ENCODE measurements at places on chromosomes 5 and 9.
A peak's percentile ranks its signal among the peaks of the same experiment; 100 is the strongest.

DNA sequence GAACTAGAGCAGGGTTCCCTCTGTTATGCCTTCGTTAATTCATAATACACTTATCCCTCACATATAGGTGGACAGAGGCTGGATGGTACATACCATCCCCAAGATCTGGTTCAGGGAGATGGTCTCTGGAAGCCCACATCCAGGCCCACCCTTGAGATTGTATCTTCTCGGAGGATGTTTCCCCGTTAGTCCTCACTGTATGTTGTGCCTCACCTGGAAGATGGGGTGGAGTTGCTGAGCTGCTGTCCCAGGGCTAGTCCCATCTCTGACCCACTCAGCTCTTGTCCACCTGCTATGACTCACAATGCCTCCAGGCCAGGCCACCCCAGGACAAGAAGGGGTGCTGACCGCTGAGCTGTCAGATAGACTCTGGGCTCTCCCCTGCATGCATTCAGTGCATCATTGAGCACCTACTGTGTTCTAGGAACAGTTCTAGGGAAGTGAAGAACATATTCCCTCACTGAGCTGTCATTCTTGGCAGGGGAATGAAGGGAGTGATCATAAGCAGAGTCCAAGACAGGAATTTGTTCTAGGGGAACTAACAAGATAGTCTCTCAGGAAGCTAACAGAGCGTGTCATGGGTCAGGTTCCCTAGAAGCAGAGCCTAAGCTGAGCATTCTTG, at the start of gene CBY3:
TSS of gene CBY3 (minus strand) at position 255 of the 622 bp plus-strand sequence. CDS start at position 139, 116 bp downstream.
- DNase-seq: no peak

GRCh38 chr9:113542006-113542405, 78.5 kb downstream of the RGS3 start:
- no peak for DNase-seq

- DNase-seq: peak; percentile 54
Observed at GRCh38 chr9:112334432-112334841, 1.0 kb upstream of the PTBP3 start.

DNA sequence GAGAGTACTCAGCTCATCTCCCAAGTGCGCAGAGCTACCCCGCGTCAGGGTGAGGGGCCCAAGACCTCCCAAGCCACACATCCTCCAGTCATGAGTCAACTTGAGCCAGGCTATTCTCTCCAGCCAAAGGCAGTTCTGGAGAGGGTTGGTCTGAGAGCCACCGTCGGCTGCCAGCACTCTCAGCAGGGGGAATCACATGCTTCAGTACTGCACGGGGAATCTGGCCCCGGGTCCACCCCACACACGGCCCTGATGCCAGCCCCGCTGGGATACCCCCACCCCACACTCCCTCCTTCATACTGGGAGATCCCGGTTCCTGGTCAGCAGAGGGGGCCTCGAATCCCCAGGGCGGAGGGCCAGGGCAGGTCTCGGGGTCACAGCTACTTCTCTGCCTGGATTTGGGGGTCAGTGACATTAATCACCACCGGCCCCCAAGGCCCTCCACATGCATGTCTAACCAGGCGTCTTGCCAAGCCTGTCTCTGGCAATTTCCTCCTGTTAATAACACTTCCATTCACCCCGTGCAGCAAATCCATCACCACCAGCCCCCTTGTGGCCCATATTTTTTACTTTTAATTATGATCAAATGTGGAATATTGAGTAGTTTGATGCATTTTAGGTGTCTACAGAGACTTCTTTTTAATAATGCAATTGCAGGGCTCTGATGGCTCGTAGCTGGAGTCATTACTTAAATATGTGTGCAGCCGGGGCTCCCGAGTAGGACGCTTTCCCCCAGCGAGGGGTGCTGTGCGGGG, 102.9 kb upstream of the PPP1R26 start:
- DNase-seq: no peak

DNA sequence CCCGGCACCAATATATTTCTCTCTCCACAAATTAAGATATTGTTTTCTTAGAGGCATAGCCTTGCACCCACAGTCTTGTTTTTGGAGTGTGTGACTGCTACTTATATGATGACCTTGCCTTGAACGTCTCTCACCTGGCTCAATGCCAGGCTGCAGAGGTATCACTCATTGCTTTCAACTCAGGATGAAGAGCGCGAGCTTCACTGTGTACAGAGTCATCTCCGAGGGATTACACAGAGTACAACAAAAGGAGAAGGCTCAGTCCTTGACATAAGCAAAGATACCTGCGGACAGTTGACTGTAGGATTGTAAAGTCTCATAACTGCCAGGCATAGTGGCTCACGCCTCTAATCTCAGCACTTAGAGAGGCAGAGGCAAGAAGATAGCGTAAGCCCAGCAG, 53.8 kb downstream of the CD180 start:
- DNase-seq: no peak

DNA sequence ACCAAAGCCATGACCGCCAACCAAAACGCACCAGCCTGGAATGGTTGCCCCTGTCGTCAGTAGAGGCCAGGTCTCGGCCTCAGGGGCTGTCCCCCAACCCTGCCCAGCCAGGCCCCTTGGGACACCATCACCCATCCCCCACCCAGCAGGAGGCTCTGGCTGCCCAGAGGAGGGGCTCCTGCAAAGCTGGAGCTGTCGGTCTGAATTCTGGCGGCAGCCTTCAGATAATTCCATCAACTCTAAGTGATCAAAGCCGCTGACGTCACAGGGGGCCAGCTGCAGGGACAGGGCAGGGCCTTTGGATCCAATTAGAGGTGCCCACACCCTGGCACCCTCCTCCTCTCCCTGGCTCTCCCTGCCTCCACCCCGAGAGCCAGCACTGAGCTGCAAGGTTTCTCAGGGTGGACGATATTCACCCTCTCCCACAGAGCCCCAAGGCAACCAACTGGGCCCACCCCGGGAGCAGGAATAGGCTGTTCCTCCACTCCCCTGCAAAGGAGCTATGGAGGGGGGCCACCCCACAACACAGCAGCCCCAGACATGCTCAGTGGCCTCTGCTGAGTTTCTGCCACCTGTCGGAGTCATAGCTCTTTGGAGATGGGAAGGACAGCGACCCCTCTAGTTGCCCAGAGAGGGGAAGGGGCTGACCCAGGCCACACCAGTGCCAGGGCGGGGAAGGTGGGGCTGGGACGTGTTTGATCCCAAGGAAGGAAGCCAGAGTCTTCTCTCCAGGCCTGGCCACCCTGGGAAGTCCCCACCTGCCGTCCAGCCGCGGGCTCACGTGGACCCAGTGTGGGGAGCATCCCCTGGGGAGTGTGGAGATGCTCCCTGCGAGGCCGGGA, 78.4 kb downstream of the NTNG2 start:
- DNase-seq: no peak

DNA sequence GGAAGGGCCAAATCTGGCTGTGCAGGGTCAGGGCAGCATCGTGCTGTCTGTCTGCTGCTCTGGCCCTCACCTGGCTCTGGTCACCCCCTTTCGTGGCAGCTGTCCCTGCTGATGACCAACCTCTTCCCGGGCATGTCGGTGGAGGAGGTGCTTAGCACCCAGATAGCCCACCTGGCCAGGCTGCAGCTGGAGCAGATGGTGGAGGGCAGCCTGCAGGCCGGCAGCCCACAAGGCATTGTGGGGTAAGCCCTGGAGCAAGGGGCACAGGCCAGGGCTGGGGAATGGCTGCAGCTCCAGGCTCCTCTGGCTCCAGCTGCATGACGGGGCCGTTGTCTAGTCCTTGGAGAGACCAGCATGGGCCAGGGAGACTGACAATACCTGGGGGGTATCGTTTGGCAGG, 8.2 kb downstream of the TOR2A start:
- no peak for DNase-seq

DNA sequence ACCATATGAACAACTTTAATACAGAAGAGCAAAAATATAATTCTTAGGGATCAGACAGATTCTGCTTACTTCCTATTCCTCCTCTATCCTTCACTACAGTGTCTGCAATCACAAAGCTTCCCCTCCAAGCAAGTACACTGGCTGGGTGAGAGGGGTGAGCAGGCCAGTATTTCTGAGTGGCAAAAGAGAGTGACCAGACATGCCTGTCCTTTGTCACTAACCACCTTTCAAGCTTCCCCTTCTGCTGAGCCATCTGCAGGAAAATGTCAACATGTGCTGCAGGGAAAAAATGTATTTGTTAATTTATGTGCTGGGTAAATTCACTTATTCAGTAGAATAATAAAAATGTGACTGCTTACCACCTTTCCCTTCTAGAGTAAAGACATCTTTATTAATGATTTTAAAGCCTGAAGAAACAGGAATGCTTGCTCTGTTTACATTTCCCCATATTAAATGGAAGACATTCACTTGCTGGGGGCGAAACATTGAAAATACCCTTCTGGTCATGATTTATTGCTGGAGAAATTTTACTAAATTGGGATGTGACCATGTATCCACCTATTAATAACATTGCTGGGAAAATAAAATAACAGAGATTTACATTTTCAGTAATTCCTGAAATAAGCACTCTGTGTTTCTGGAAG, 84.9 kb downstream of the SPOCK1 start:
- no peak for DNase-seq

- no peak for DNase-seq
Observed at GRCh38 chr9:125446561-125447094, 185.0 kb downstream of the GAPVD1 start.

DNA sequence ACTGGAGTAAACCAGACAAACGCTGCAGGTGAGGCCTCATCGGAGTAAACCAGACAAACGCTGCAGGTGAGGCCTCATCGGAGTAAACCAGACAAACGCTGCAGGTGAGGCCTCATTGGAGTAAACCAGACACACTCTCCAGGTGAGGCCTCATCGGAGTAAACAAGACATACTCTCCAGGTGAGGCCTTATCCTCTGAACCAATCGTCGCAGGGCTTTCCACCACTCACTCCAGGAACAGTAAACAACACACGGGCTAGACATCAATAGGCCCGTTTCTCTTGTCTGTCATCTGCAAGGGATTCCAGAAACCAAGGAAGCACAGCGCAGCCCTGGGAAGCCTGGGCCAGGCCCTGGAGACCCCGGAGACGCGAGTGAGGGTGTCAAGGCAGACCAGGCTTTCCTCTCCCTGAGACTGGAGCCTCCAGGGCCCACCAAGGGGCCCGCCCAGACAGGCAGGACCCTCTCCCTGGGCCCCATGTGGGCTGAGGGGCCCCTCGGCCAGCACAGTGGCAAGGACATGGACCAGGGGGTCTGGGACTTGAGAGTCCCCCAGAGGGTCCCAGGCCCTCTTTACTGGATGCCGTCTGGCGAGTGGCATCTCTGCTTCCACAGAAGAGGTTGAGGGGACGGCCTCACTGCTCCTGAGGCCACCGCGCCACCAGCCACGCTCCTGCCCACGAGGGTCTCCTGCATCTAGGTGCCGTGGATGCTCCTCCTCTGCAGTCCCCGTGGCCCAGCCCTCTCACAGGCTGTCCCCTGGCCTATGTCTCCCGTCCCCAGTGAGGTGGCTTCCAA, 26.4 kb upstream of the NSMF start:
- no peak for DNase-seq

DNA sequence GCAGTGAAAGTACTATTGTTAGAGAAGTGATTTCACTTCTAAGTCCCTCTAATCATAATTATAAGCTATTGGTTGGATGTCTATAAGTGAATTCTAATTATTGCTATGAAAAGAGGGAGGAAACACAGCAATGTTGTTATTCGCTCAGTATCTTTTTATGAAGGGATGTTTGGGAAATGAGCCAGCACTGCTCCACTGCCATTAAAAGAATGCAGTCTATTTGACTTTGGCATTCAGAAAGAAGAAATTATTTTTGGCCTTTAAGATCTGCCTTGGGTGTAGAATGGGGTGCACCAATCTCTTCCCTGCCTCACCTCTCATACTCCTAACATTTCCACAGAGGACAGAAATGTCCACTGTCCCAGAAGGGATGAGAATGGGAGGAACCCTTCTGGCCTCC, 332.0 kb downstream of the SPATA31D1 start:
- no peak for DNase-seq

DNA sequence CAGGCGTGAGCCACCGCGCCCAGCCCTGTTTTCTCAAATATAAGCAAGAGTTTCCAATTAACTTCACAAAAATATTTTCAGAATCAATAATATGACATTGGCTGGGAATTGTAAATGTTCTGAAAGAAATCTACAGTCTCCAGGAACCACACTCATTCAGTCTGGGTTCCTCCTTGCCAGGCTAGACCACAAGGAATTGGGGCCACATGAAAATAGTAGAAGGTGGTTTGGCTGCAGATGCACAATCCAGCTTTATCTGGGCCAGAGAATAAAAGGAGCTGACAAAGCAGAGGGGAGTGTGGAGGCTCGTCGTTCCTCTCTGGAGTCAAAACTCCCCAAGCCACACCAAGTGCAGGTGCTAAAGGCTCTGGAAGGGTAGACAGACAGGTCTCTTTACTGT, 92.0 kb upstream of the OSMR start:
- DNase-seq: no peak

- DNase-seq: no peak
Observed at GRCh38 chr5:149271716-149272563, at the start of gene AFAP1L1. TSS of gene AFAP1L1 (plus strand) at chr5:149271859. CDS start at chr5:149271969, 110 bp downstream.

- DNase-seq: no peak
Observed at GRCh38 chr5:65946198-65946745, 19.9 kb downstream of the ERBIN start.

GRCh38 chr9:23608456-23608855, 217.6 kb downstream of the ELAVL2 start:
- DNase-seq: no peak

- DNase-seq: no peak
Observed at GRCh38 chr5:5979761-5980537, 398.4 kb downstream of the MED10 start.

DNA sequence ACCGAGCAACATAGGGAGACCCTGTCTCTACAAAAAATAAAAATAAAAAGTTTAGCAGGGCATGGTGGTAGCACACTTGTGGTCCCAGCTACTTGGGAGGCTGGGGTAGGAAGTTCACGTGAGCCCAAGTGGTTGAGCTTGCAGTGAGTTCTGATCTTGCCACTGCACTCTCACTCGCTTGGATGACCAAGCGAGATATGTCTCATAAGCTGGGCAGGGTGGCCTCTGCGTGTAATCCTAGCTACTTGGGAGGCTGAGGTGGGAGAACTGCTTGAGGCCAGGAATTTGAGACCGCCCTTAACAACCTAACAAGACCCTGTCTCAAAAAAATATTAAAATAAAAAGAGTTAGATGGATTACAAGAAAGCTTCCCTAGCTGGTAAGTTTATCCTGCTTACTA, 32.5 kb downstream of the RASA1 start:
- no peak for DNase-seq

GRCh38 chr5:172647352-172648012, 6.4 kb downstream of the NEURL1B start:
- DNase-seq: no peak

DNA sequence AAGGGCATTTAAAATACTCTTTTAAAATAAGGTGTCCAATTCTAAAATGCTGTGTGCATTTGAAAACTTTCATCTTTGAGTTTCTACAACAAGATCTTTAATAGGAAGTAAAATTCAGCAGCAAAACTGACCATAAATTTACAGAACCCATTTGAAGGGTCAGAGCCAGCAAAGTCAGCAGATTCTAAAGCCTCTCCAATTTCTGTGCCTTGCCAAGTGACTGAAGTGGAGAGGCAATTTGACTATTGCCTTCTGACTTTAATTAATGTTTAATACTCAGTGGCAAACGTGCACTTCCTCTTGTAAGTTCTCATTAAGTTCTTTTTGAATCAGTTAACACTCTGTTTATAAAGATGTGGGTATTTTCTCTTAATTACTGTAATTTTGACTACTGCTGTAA, 155.2 kb downstream of the BAAT start:
- no peak for DNase-seq
